ENCODE measurements at places on chromosomes 5 and 9.

DNA sequence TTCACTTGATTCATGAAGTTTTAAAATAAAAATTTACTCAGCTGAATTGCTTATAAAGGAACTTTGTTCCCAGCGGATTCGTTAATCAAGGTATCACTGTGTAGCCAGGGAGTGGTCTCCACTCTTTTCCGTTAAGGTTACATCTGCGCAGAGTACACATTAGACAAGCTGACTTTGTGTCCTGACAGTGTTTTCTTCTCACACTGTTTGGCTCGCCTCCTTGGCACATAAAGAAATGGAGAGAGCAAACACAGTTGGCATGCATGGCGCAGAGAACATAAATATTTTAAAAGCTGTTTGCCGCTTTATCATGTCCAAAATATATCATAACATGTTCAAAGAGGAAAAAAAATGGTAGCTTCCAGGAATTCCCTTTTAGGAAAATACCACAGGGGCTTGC is 153.2 kb downstream of the EDIL3 start:
- no peak for DNase-seq

DNA sequence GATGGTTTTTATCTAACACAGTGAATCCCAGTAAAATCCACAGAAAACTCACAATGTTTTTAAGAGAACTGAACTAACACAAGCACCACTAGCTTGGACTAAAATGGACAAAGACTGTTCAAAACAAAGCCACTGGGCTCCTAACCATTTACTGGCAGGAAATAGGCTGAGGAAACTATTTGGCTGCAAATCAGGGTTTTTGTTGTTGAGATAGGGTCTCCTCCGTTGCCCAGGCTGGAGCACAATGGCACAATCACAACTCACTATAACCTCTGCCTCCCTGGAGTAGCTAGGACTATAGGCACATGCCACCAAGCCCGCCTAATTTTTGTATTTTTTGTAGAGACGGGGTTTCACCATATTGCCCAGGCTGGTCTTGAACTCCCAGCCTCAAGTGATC is 99.7 kb downstream of the THBS4 start:
- DNase-seq: no peak

DNA sequence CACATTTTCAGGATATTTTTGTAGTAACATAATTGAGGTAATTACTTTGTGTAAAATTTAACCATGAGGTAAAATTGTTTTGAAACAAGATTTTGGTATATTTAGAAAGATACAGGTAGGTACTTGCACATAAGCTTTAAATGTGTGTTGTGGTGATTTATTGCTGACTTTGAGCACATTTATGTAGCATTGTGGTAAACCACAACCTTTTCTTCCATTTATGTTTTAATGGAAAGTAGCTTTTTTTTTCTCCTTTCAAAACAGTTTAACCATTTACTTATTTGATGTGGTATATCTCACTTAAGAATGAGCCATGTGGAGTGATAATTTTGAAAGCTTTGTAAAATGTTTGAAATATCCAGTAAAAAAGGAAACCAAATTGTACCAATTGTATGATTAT is 35.6 kb downstream of the FCHO2 start:
- DNase-seq: no peak

DNA sequence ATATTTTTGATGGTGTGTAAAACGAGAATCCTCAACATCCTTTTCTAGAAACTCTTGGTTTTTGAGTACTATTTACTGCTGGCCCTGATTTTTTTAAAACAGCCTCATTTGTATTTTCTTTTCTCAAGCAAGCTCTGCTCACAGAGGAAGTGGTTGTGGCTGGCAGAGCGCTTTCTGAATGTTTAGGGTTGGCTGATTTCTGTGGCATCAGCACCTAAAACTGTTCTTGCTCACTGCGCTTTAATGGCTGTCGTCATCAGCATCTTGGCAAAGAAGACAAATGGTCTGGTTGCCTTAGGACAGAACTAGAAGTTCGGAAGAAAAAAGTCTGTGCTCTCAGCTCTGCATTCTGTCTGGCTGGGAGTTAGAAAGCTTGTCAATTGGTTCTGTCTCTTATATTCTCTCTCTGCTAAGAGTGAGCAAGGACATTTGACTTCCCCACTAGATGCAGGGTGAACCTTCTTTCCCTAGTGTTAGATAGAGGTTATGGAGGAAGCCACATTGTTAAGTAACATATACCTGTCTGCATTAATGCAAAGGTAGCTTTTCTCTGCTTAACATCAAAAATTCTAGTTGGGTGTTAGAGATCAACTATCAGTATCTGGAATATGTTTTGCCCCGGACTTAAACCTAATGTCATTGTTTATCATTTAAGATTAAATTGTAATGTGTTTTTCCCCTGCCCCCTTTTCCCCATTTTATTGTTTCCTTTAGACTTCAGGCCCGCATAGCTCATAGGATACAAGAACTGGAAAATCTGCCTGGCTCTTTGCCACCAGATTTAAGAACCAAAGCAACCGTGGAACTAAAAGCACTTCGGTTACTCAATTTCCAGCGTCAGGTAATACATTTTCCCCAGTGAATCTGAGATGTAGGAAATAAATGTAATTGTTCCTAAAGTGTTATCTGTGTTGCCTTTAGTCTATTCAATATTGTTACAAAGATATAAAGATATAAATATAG is 39.0 kb downstream of the SMARCA2 start:
- DNase-seq: peak; percentile 43

DNA sequence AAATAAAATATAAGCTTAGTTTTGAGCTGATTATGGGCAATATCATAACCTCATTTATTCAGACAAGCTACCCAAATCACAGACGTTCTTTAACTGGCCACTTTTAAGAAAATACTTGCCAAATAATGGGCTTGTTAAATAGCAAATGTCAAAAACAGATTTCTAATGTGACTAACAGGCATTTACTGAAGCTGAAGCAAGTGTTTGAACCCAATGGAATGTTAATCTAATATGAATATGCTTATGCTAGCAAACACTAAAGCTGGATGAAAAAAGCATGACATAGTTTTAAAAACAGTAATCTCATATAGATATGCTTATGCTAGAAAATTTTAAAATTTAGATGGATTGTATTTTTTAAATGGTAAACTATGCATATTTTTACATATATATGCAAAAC is 411.6 kb upstream of the PTGER4 start:
- no peak for DNase-seq

DNA sequence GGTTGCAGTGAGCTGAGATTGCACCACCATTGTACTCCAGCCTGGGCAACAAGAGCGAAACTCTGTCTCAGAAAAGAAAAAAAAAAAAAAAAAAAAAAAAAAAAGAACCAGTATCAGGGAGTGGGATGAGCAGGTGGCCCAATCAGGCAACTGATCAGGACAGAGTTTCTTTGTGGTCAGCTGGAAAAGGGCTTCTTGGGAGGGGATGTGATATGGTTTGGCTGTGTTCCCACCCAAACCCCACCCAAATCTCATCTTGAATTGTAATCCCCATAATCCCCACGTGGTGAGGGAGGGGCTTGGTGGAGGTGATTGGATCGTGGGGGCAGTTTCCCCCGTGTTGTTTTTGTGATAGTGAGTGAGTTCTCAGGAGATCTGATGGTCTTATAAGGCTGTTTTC is 4.7 kb upstream of the GCNT1 start:
- DNase-seq: no peak

DNA sequence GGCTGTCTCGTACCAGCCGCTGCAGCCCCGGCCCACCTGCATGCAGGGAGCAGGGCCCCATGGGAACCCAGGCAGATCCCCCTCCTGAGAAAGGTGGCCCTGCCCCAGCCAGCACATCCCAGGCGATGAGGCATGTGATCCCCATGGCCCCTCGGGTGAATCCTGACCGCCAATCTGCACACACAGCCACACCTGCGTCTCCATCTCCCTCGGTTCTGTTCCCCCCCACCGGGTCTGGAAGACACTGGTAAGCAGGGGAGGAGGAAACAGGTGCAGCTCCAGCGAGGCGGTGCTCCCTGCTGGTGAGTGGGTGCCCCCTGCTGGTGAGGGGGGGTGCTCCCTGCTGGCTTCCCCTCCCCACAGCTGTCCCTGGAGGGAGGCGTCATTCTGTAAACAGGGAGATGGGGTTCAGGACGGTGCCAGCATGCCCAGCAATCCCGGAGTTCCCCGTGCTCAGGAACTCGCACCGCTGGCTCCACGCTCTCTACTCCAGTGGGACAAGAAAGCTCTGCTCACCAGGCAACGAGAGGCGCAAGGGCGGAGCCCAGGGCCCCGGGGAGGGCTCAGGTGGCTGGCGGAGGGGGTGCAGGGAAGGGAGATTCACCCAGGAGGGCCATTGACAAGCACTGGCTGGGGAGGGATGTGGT is 28.4 kb upstream of the SLC12A7 start:
- DNase-seq: no peak

GRCh38 chr5:139844472-139845145 is 49.0 kb downstream of the PSD2 start:
- DNase-seq: no peak

GRCh38 chr5:68200288-68200687 is 15.3 kb upstream of the PIK3R1 start:
- no peak for DNase-seq

- DNase-seq: no peak
These were observed 46.6 kb downstream of the PPIP5K2 start for GRCh38 chr5:103166706-103167105.

GRCh38 chr5:179312557-179313235 is 32.6 kb downstream of the ADAMTS2 start:
- no peak for DNase-seq

GRCh38 chr5:109943701-109944235 is 254.0 kb downstream of the MAN2A1 start:
- DNase-seq: no peak

GRCh38 chr5:109921735-109922380 is 232.1 kb downstream of the MAN2A1 start:
- DNase-seq: no peak

DNA sequence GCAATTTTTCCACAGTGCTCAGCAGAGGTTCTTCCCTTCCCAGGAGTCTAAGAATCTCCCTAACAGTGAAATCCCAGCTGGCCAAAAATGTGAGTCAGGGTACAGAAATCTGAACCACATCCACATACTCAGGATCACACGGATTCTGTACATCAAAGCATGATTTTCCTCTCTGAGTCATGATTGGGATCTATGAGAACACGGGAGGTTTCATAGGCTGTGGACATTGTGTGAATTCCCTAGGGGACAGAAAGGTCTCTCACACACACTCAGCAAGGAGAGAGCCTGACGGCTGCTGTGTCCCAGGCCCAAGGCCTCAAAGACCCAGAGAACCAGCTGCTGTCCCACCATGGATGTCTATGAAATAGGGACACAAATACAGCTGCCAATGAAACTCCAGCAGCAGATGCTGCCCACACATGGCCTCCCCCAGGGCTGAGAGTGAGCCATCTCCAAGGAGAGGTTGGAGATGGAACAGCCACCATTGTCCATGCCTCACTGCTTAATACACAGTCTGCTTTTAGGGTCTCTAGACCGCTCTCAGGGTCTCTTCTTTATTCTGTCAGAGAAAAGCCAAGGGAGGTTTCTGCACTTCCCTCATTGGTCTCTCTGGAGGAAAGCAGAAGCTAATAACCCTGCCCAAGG is 102.7 kb downstream of the ADAMTS12 start:
- peak; percentile 90 for DNase-seq

DNA sequence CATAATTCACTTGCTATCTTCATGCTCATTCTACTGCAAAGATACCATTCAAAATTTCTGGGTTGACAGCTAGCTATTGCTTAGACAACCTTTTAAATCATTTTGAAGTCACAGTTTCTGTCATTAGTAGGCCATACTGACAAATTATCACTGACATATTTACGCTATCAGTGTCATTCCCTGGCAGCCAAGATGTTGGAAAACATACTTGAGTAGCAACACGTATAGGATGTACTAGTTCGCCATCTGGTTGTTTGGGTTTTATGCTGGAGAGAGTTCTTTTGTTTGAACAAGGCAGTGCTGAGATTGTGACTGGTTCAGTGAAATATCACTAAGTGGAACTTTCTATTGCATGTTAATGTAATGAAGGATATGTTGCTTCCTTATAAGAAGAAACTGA is 621.9 kb downstream of the DTWD2 start:
- no peak for DNase-seq

DNA sequence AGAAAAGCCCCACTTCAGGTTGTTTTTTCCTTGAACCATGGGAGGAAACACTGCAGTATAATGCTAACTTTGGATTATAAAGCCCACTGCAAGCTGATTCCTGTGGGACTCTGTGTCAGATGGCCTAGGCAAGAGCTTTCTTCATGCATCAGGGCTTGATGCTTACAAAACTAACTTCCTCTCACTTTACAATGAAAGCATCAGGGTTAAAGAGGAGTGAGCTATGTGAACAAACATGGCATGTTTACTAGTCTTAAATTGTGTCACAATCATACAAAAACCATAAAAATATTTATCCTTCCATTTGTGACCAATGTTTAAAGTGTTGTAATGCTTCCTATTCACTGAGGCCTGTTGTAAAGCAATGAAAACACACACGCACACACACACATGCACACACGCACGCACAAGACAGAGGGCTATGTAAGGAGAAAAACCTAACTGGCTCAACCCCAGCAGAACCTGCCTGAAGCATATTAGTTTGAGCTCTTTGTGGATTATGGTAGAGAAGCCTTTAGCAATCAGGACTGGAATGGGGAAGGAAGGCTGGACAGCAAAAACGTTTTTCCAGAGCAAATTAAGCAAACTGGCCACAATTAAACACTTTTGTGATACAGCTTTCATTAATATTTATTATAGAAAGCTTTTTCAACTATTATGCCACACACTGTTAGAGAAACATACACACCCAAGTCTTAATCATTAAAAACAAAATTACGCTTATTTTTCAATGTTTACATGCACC is 122.2 kb downstream of the AUH start:
- DNase-seq: no peak

DNA sequence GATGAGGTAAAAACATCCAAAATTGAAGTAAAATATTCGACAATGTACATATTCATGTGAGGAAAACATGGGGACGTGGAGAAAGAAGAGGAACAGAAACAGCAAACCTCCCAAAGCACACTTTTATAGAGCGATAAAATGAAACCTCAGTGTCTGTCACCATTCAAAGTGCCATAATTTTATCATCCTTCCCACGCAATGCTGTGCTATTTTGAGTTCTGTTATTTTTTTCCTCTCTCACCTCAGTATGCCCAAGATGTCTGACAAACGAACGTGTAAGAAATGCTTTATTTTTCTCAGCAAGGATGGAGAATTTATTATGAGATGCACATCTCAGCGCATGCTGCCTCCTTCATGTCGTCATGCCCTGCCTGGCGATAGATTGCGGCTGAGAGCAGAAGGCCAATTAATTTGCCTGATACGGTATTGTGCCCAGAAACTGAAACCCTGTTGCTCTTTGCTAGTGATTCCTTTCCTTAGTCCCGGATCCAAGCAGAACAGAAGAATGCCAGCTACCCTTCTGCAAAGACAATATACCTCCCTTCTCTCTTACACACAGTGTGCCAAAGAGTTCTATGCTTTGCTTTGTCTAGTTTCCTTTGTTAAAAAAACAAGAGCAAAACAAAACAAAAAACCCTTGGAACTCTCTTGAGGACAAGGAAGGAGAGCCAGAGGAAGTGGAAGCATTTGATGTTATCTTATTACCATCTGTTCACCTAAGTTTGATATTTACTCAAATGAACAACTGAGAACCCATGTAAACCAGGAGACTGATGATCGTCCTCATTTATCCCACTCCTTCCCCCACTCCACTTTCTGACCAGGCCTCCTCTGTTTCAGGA is 192.4 kb downstream of the SEMA6A start:
- no peak for DNase-seq

- no peak for DNase-seq
These were observed 229.3 kb downstream of the GOLPH3 start for GRCh38 chr5:31944684-31945445.

All from BJ (cell line).